ENCODE measurements at places on chromosomes 6 and 20.

- no peak for DNase-seq
These were observed 116.5 kb upstream of the ESR1 start for GRCh38 chr6:151690768-151691562.

DNA sequence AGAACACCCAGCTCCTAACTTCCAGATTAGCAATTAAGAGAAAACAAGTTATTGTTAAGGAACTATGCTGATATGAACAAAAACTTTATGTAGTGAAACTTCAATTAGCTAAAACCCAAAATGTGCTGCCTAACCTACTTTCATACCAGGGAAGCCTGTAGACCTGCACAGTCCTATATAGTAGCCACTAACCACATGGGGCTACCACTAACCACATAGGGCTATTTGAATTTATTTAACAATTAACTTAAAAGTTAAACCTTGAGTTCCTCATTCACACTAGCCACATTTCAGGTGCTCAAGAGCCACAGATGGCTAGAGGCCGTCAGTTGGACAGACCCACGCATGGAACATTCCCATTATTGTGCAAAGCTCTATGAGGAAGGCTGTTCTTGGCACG, 72.4 kb upstream of the LAMP5 start:
- DNase-seq: no peak

GRCh38 chr6:113489952-113490746, 367.0 kb upstream of the MARCKS start:
- DNase-seq: no peak

GRCh38 chr6:72595812-72596211, 26.1 kb upstream of the KCNQ5 start:
- no peak for DNase-seq

GRCh38 chr6:16425881-16426615, 187.7 kb downstream of the GMPR start:
- DNase-seq: no peak

DNA sequence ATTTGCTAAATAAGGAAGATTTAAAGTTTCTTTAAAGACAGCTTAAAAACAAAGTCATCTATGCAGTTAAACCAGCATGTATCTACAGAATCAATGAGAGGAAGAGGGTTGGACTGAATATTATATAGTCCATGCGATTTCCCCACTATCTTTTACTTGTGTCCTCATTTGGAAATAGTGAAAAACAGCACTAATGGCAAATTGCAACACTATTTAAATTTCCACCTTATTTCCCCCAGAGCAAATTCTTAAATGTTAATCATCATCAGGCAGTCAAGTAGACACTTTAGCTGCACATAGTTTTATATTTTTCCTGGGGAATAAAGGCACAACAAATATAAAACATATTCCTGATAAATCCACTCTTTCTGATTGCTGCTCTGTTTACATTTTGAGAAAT, 114.6 kb downstream of the LCA5 start:
- DNase-seq: no peak

Measured in IMR-90 (cell line).